ENCODE measurements at places on chromosomes 6 and 20.

GRCh38 chr20:20292472-20292871, 75.4 kb upstream of the INSM1 start:
- DNase-seq = no peak

- DNase-seq = no peak
These were observed 113.1 kb upstream of the ZNF217 start for GRCh38 chr20:53706466-53707370.

DNA sequence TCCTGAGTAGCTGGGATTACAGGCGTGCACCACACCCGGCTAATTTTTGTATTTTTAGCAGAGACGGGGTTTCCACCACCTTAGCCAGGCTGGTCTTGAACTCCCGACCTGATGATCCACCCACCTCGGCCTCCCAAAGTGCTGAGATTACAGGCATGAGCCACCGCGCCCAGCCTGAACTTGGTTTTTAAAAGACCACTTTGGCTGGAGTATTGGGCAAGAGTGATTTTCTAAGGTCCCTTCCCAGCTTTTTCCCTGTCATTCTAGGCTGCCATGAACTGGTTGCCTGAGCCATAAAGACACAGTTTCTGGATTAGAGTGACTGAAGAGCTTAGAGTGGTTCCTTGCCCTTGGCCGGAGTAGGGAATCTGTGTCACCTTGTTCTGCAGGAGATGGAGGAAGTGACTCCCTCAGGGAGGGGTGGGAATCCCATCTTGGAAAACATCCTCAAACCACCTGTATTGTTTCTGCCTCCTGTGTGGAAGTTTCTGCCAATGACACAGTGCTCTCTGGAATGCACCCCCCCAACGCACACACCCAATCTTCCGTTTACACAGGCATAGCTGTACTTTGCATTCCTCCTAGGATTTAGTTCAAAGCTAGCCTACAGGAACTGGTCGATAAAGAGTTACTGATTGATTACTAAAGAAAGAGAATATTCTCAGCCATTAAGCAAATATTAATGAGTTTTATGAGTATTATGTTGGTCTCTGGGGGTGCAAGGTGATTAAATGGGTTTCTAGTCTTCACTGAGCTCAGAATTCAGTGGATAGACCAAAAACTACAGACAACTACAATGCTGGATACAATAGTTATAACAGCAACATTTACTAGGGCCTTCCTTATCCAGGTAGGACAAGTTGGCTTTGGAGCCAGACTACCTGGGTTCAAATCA, 18.2 kb downstream of the BCL2L1 start:
- DNase-seq = no peak

- DNase-seq = no peak
These were observed 18.0 kb downstream of the PEX7 start for GRCh38 chr6:136840276-136841001.

DNA sequence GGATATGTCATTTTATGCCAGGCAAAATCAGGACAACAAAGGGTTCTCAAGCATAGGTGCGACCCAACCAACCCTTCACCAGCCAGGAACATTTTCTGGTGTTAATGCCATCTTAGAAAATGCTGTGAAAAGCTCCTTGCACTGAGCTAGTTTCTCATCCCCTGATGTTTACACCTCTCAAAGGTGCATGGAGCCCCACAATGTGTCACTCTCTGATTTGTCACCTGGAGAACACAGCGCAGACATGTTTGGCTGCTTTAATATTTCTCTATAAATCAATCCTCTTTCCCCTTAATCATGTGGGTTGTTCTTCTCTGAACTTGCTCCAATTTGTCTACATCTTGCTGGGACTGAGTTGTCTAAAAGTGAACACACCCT, 244.3 kb downstream of the TSHZ2 start:
- no peak for DNase-seq

DNA sequence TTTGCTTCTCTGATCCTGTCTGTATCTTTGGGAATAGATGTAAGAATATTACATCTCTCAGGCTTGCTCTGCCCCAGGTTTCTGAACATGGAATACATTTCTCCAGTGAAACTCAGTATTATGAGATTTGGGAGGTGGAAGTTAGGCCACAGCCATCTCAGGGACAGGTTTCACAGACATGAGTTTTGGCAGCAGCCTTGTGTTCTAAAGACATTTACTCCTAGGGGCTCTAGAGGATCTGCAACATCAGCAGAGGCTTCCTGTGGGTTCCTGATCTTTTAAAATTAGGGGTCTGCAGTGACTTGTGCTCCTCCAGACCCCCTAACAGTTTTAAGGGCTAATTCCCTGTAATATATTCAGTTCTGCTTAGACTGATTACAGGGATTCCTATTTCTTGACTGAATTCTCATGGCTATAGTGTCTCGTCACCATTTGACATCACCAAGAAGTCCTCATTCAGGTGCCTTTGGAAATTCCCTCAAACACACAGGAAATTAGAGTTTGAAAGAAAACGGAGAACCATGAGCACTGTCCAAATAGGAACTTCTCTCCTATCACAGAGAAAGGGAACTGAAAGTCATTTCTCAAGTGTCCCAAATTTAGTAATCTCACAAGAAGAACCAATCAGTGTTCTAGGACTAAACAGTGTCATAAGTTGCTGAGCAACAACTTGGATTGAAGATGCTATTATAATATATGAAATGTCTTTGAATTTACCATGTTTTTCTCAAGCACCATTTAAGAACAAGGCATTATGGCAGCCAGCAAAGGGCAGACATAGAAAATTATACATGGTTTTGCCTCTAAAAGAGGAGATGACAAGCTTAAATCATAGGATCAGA, 2.5 kb upstream of the HLA-DRA start:
- DNase-seq = no peak

All from stimulated activated CD8-positive, alpha-beta memory T cell treated with anti-CD3 and anti-CD28 coated beads, Interleukin-7, amount 100 ng/mL, for 1 hour (primary cell).